Activated T-cell treated with anti-CD3 and anti-CD28 coated beads, Interleukin-2, amount 50 U/mL, for 4 hours (primary cell): ENCODE measurements at places on chromosomes 4 and X.

- DNase-seq = no peak
These were observed 11.6 kb downstream of the HTT start for GRCh38 chr4:3085948-3086670.

- DNase-seq = no peak
These were observed 241.2 kb downstream of the PCDH10 start for GRCh38 chr4:133390198-133390855.

GRCh38 chrX:149682956-149683947, 28.6 kb upstream of the MAGEA11 start:
- DNase-seq = no peak

GRCh38 chrX:25536307-25536970, 520.7 kb upstream of the ARX start:
- DNase-seq = no peak

- no peak for DNase-seq
These were observed 24.7 kb upstream of the NAP1L5 start for GRCh38 chr4:88722276-88722780.

DNA sequence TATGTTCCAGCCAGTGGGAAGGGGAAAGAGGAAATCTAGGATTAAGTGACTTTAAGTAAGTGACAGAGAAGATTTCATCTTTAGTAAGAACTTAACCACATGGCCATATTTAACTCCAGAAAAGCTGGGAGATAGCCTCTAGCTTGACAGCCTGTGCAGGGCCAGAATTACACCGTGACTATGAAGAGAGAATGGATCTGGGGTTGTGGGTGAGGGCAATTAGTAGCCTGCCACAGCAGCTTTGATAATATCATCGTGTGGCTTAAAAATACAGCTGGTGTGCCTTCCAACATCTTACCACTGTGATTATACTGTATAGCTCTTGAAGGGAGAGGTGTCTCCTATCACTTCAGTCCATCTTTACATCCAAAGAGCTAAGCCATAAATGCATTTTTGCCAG, 57.6 kb upstream of the TBC1D9 start:
- DNase-seq = no peak

DNA sequence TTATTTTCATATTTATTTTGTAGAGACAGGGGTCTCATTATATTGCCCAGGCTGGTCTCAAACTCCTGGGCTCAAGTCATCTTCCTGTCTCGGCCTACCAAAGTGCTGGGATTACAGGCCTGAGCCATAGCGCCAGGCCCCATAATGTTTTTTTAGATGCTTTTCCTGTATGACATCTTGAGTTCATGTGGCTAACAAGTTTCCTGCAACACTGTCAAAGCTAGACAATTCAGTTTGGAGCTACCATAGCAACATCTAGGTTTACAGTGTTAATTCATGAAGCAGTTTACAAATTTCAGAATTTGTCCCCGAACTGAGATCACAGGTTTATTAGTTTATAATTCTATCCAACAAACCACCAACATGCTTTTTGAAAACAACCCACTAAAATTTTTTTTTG, 6.4 kb upstream of the IL13RA2 start:
- no peak for DNase-seq

DNA sequence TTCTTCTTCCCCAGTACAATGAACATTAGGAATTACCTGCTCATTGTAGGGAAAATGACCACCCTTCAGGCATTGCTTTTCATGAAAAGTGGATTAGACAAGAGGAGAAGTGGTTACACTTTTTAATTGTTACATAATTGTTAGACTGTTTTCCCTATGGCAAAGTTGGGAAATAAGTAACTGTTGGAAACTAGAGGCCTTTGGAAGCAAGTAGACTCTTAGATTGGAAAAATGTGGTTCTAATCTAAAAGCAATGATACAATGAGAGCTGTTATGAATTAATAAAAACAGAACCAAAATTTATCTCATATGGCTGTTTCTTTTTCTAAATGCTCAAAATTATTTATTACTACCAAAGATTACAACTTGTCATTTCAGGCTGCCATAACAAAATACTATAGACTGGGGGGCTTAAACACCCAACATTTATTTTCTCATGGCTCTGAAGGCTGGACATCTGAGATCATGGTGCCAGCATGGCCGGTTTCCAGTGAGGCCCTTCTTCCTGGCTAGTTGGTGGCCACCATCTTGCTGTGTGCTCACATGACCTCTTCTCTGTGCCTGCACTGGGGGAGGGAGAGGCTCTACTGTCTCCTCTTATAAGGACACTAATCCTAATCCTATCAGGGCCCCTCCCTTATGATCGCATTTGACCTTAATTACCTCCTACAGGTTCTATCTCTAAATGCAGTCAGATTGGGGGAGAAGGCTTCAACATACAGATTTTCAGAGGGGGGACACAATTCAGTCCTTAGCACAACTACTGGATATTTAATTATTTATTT, 12.5 kb downstream of the CC2D2A start:
- DNase-seq = no peak

- no peak for DNase-seq
These were observed 369.2 kb upstream of the NOCT start for GRCh38 chr4:138646383-138646782.

GRCh38 chr4:136865526-136865925, 666.8 kb downstream of the PCDH18 start:
- no peak for DNase-seq

DNA sequence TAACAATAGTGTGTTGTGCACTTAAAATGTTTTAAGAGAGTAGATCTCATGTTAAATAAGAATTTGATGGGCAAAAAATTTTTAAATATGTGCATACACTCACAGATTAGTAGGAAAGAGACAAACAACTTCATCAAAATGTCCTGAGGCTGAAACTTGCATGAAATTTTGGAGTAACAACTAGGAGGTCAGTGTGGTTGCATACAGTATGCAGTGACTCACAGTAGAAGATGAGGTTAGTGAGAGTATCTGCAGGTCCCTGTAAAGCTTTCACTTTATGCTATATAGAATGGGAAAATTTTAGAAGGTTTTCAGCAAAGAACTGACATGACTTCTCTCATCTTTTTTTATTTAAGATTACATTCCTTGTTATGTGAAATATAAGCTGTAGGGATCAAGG, 453.1 kb upstream of the KLHL4 start:
- DNase-seq = no peak

GRCh38 chr4:180106122-180106521, 2137.1 kb upstream of the TENM3 start:
- no peak for DNase-seq

DNA sequence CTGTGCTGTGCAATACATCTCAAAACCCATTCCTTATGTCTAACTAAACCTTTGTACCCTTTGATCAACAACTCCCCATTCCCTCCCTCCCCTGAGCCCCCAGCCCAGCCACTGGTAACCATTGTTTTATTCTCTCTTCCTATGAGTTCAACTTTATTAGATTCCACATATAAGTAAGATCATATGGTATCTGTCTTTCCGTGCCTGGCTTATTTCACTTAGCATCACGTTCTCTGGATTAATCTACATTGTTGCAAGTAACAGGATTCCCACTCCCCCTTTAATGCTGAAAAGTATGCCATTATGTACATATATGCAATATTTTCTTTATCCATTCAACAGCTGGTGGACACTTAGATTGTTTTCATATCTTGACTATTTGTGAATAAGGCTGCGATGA, 119.4 kb downstream of the RNF150 start:
- no peak for DNase-seq

GRCh38 chr4:139331185-139331584, 28.9 kb upstream of the NDUFC1 start:
- no peak for DNase-seq

GRCh38 chr4:174702979-174703478, 126.0 kb downstream of the GLRA3 start:
- DNase-seq = no peak

- no peak for DNase-seq
These were observed 94.9 kb downstream of the TENM3 start for GRCh38 chr4:182338063-182338462.

- no peak for DNase-seq
These were observed 139.8 kb upstream of the VCX3A start for GRCh38 chrX:6674734-6675133.

- DNase-seq = no peak
These were observed 121.4 kb downstream of the LUZP4 start for GRCh38 chrX:115410731-115411428.

DNA sequence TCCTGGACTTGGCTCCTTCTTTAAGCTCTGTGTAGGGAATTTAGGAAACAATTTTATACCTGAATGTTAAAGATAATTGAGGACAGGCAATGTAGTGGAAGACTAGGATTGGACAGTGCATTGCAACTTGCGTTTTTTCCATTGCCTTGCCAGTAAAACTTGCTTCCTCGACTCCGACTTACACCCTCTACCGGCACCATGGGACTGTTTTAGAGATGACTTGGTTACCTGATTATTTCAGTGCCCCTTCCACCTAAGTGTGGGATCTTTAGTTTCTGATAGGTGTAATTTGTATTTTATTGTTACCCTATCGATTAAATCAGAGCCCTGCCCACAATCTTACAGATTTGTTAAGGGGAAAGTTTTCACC, 1.2 kb downstream of the PRPS1 start:
- DNase-seq = no peak

- DNase-seq = no peak
These were observed 117.9 kb downstream of the RASL11B start for GRCh38 chr4:52979821-52980590.

DNA sequence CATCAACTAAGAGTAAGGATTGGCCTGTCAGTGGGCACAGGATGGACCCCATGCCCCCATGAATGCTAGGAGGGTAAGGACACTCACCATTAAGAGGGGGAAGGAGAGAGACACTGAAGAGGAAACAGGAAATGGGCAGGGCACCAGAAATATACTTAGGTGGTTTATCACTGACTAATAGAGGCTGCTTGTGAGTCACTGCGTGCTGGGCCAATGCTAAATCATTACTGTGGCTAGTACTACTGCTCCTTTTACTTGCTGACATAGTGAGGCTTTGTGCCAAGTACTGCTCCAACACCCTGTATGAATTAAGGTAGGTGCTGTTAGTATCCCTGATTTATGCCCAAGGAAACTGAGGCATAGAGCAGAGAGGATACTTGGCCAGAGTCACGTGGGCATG, 130.4 kb upstream of the FRMPD4 start:
- no peak for DNase-seq

- DNase-seq = no peak
These were observed 131.3 kb downstream of the SLC7A11 start for GRCh38 chr4:138110815-138111214.

DNA sequence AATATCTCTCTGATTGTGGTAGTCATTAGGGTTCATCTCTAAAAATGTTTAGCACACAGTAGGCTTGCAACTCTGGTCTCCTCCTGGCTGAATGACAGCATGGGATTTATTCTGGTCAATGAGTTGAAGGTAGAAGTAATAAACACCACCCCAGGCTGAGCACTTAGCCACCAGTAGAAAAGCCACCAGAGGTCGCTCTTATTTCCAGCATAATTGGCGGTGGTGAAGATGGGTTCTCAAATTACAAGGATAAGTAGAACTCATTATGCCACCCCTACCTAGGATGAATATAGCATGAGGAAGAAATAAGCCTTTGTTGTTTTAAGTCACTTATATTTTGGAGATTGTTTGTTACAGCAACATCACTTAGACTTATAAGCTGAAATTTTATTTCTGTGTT, 302.7 kb downstream of the GPM6A start:
- DNase-seq = no peak

GRCh38 chr4:65007841-65008439, 598.7 kb upstream of the TECRL start:
- DNase-seq = no peak

- no peak for DNase-seq
These were observed 399.3 kb downstream of the HNRNPD start for GRCh38 chr4:81974523-81974922.

- DNase-seq = no peak
These were observed 262.5 kb upstream of the NDST3 start for GRCh38 chr4:117771647-117772337.

- no peak for DNase-seq
These were observed 28.1 kb downstream of the KLHL8 start for GRCh38 chr4:87192145-87192919.

DNA sequence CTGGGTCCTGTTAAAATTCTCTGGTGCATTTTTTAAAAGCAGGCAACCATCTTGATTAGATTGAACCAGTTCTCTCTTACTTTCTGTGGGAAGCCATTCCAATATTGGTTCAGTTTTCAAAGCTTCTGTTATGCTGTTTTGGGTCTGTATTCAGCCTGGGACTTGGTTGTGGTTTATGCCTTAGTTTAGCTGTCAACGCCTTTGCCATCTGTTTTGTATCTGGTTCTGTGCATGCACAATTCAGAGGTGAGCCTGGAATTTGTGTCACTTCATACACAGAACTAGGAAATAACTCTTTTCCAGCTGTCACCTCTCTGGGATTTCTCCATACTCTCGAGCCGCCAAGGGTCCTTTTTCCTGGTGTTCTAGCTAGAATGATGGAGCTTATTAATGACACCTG, 46.2 kb downstream of the STAP1 start:
- DNase-seq = no peak

- no peak for DNase-seq
These were observed 404.5 kb downstream of the GBA3 start for GRCh38 chr4:23097251-23097650.

- no peak for DNase-seq
These were observed 30.2 kb downstream of the DYNLT3 start for GRCh38 chrX:37817176-37817575.

- DNase-seq = no peak
These were observed 128.4 kb upstream of the SCML1 start for GRCh38 chrX:17608888-17609287.

DNA sequence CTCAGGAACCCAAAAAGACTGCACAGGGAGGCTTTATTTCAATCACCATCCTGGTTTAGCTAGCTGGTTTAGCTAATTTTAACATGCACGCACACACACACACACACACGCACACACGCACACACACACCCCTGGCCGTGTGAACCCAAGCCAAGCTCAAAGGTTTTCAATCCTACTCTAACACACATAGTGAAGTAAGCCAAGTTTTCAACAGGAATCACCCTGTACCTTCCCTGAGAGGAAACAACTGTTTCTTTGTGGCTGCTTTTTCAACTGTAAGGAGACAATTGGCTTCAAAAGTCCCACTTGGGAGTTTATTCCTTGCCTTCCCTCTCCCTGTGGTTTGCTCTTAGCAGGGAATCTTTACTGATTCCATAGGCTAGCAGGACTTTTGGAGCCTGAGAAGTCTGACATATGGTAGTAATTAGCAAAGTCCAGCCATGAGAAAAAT, 98.9 kb upstream of the BMP3 start:
- DNase-seq = no peak

DNA sequence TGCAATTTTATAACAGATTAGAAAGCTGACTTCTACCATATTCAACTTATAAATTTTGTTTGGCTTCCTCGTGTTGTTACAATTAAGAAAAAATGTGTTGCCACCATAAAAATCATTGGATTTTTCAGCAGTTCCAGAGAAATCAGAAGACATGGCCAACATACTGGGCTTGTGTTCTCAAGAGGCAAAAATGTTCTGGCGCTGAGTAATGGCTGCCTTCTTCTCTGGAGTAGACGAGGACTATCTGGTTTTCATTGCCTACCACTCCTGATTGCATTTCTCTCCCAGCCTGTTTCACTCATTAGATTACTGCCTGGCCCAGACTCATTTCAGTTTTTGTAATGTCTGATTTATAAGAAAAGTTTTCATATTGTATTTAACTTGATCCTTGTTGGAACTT, 122.3 kb downstream of the ARHGAP10 start:
- no peak for DNase-seq
